ENCODE measurements at places on chromosomes 7 and 10. TPM values are rescaled to one million over a fixed set of nuclear protein-coding genes. Genes with fewer than 3 reads are reported as not detected.

SPDYE6 gene
- total RNA-seq = not detected

PAX2 gene
- not detected for total RNA-seq

HMX3 gene
- total RNA-seq = not detected

ODAD2 gene
- not detected for total RNA-seq

PDGFA gene
- 0.56 TPM for total RNA-seq

IQCE gene
- total RNA-seq = 0.93 TPM

TRIM50 gene
- not detected for total RNA-seq

MGAM2 gene
- total RNA-seq = not detected

TRPV6 gene
- 0.07 TPM for total RNA-seq

PLPP4 gene
- total RNA-seq = 6.7 TPM

RASA4B gene
- total RNA-seq = 5.6 TPM

ITGB8 gene
- 0.07 TPM for total RNA-seq

SEMA4G gene
- not detected for total RNA-seq

PRLHR gene
- total RNA-seq = not detected

TDRD1 gene
- total RNA-seq = not detected

MYOF gene
- 9.2 TPM for total RNA-seq

MLXIPL gene
- total RNA-seq = not detected

FAM241B gene
- total RNA-seq = not detected

PPP1R17 gene
- 7.9 TPM for total RNA-seq

GTF2IRD2 gene
- 5.6 TPM for total RNA-seq

MYL7 gene
- not detected for total RNA-seq

SAMD8 gene
- total RNA-seq = 18.8 TPM

AKR1E2 gene
- total RNA-seq = not detected

RAB19 gene
- total RNA-seq = not detected

ANXA8L1 gene
- total RNA-seq = not detected

H2BK1 gene
- total RNA-seq = not detected

DMTF1 gene
- total RNA-seq = 179 TPM

ITGA8 gene
- not detected for total RNA-seq

CYP3A4 gene
- total RNA-seq = not detected

HOXA10 gene
- total RNA-seq = not detected

All from Karpas-422 (cell line).